Kidney (tissue), 22 donors: ENCODE measurements at places on chromosomes 1 and 21. TPM values are rescaled to one million over a fixed set of nuclear protein-coding genes. Genes with fewer than 3 reads are reported as not detected.

RNF186 gene
- 2.7 TPM for total RNA-seq

DNA sequence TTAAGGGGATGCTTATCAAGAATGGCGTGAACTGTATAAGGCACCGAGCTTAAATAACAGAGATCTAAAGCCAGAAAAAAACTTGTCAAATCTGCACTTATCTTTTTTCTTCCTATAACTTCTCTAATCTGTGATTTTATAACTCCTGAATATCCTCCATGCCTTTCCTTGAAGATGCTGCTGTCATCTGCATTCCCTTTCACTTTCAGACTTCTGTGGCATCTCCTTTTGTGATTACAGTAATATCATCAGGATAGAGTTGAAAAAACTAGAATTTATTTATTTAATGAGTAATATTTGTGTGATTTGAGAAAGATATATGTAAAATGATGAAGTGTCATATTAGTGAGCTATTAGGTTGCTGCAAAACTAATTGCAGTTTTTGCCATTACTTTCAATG is 357.8 kb upstream of the PTBP2 start:
- H3K4me3 ChIP-seq = no peak overlapping the region
- H3K4me1 ChIP-seq = no peaks in the 10 kb centered on the region
- H3K36me3 ChIP-seq = no peaks in the 10 kb centered on the region
- no peak overlapping the region for H3K27ac ChIP-seq
- H3K27me3 ChIP-seq = no peaks in the 10 kb centered on the region

GRCh38 chr1:119731060-119731459 is 19.3 kb downstream of the PHGDH start:
- no peaks in the 10 kb centered on the region for H3K36me3 ChIP-seq
- no peak overlapping the region for H3K4me3 ChIP-seq
- no peak overlapping the region for H3K27ac ChIP-seq
- DNase-seq = no peak

DNA sequence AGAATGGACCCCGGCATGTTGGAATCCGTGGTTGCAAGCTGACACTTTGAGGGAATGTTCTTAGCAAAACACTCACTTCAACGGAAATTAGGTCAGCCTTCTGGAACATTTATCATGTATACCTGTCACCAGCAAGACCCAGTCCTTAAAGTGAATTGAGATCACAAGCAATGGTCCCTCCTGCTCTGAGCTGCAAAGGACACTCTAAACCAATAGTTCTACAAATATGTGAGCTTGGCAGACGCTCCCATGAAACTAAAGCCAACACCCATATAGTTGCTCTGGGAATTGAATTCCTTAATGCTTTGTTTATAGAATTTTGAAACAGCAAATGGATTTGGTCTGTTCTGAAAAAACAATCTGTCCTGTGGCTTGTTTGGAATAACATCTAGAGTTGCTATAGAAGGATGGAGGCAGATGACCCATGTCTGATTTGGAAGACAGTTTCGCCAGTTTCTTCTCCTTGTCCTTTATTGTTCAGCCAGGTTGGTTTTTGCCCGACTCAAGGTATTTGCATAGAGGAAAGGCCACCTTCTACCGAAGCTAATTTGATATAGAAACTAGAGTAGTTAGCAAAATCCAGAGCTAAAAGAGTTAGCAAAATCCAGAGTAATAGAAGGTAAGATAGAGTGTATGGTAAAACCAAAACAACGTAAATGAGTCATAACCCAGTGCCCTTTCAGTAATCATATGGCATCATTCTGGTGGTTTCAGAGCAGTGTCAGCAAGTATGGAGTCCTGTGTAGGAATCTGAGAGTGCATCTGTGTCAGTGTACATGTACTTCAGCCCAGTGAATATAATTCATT is 236.2 kb downstream of the NFIA start:
- H3K27ac ChIP-seq = peak overlapping the region; percentile 49
- no peak for DNase-seq
- H3K4me1 ChIP-seq = peaks cover 5% of the 10 kb centered on the region
- H3K27me3 ChIP-seq = no peaks in the 10 kb centered on the region
- peak overlapping the region; percentile 0 for H3K4me3 ChIP-seq

DNA sequence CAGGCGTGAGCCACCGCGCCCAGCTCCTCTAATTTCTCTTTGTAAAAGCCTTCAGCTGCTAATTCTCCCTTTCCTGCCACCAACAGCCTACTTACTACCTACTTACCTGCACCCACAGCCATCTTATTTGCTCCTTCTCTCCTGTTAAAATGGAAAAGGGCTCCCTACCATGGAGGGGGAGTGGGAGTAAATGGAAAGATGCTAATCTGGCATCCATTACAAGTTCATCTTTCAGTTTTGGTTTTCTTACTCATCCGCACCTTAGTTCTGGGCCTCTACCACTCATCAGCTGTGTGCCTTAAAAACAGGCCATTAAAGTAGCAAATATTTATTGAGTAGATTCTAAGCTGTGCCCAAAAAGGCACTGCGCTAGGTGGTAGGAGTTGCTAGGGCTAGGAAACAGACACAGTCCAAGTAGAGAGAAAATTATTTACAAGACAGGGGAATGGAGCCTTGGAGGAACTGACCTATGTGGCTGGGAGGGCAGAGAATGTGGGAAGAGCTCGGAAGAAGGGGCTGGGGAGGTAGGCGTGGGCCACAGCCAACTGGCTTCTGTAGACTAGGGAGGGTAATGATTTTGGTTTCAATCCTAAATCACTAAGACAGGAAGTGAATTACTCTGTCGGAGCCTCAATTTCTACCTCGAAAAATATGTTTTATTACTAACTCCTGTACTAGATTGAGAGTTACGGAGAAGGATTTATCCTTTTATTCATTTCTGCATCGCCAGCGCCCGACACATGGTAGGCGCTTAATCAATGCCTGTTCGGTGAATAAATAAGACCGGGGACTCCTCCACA is 685 bp upstream of the DDI2 start:
- peaks cover 9% of the 10 kb centered on the region for H3K4me1 ChIP-seq
- peak overlapping the region; percentile 86 for H3K27ac ChIP-seq
- H3K27me3 ChIP-seq = no peaks in the 10 kb centered on the region
- peak overlapping the region; percentile 71 for H3K4me3 ChIP-seq

TMPRSS15 gene
- not detected for total RNA-seq

GRCh38 chr21:37224861-37225839 is 42.0 kb downstream of the VPS26C start:
- H3K27ac ChIP-seq = no peak overlapping the region
- peaks cover 7% of the 10 kb centered on the region for H3K4me1 ChIP-seq
- no peak for DNase-seq
- no peaks in the 10 kb centered on the region for H3K27me3 ChIP-seq
- peaks cover 24% of the 10 kb centered on the region for H3K36me3 ChIP-seq

DNA sequence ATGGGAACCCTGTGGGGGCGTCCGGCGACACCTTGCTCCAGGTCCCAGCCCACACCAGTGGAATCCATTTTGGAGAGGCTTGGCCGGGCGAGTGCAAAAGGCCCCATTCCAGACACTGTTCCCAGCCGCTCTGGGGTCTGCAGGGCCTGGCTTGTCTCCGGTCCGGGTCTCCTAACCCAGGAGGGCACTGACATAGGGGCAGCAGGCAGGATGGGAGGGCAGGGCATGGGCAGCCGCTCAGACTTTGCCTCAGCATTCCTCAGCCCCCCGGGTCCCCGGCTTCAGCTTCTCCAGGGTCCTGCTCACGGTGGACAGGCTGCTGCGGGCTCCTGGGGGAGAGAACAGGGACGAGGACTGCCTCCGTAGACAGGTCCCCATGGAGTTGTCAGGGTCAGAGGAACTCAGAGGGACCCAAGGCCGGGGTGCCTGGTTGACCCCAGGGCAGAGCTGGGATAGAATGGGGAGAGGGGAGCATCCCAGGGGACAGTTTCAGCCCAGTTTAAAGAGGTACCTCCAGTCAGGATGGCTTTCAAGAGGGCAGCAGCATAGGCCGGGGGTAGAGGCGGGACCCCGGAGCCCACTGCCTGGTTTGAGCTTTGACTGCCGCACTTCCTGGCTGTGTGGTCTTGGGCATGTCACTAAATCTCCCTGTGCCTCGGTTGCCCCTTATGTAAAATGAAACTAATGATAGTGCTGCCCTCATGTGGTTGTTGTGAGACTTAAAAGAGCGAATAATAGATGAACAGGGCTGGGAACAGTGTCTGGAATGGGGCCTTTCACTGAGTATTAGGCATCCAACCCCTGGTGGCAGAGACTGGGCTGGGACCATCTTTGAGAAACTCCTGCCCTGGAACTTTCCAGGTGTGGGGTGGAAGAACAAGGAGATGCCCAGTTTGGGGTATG is 3.7 kb downstream of the KNCN start:
- no peak overlapping the region for H3K4me3 ChIP-seq
- H3K36me3 ChIP-seq = no peaks in the 10 kb centered on the region
- no peaks in the 10 kb centered on the region for H3K4me1 ChIP-seq
- peaks cover 8% of the 10 kb centered on the region for H3K27me3 ChIP-seq
- DNase-seq = no peak

ZNF672 gene
- 28.6 TPM for total RNA-seq

FCGR1A gene
- 18.0 TPM for total RNA-seq

GRCh38 chr1:98988904-98989555 is 15.6 kb downstream of the PLPPR5 start:
- H3K36me3 ChIP-seq = no peaks in the 10 kb centered on the region
- no peak overlapping the region for H3K4me3 ChIP-seq
- DNase-seq = peak; percentile 50
- H3K27me3 ChIP-seq = no peaks in the 10 kb centered on the region
- H3K4me1 ChIP-seq = no peaks in the 10 kb centered on the region

TSPEAR gene
- 0.22 TPM for total RNA-seq

DNA sequence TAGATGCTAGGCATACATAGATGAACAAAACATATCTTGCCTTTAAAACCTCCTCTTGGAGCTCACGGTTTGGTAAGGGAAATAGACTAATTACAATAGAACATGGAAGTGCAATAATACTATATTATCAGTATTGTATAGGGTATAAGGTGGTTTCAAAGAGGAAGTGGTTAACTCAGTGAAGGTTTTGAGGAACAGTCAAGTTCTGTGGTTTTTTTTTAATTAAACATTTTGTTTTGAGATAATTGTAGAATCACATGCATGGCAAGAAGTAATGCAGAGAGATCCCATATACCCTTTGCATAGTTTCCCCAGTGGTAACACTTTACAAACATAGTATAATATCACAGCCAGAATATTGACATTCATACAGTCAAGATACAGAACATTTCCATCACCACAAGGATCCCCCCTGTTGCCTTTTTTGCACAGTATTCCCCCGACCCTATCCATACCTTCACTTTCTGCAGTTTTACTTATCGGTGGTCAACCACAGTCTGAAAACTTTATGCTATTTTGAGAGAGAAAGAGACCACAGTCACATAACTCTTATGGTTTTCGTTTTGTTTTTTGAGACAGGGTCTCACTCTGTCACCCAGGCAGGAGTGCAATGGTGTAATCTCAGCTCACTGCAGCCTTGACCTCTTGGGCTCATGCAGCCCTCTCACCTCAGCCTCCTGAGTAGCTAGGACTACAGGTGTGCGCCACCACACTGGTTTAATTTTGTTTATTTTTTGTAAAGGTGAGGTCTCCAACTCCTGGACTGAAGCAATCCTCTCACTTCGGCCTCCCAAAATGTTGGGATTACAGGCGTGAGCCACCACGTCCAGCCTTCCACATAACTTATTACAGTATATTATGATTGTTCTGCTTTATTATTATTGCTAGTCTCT is 60.5 kb upstream of the KIAA1614 start:
- H3K27me3 ChIP-seq = no peaks in the 10 kb centered on the region
- no peak for DNase-seq
- no peak overlapping the region for H3K4me3 ChIP-seq

AMY1C gene
- total RNA-seq = not detected

DNA sequence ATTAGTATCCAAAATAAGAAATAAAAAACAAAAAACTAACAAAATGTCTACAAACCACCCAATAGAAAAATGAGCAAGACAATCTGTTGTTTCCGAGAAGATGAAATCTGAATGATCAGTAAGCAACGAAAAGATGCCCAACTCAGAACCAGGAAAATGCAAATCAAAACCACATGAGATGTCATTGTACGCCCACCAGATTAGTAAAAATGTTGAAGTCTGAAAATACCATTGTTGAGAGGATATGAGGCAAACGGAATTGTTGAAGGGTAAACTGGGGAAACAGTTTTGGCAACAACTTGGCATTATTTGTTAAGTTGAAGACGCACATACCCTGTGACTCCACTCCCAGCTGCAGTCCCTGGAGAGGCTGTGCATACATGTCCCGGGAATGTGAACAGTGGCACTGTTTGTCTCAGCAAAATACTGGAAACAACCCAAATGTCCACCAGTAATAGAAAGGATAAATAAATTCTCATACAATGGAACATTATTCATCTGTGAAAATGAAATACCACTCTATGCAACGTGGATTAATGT is 10.6 kb downstream of the ZBTB17 start:
- no peaks in the 10 kb centered on the region for H3K27me3 ChIP-seq
- peaks cover 2% of the 10 kb centered on the region for H3K4me1 ChIP-seq
- H3K36me3 ChIP-seq = no peaks in the 10 kb centered on the region
- H3K4me3 ChIP-seq = no peak overlapping the region

- no peak overlapping the region for H3K27ac ChIP-seq
- H3K4me3 ChIP-seq = no peak overlapping the region
- DNase-seq = no peak
These were observed 10.6 kb downstream of the FMO1 start for GRCh38 chr1:171258943-171259342.

SERPINC1 gene
- total RNA-seq = 0.41 TPM

- H3K27ac ChIP-seq = no peak overlapping the region
- no peaks in the 10 kb centered on the region for H3K27me3 ChIP-seq
- H3K36me3 ChIP-seq = no peaks in the 10 kb centered on the region
- H3K4me3 ChIP-seq = no peak overlapping the region
- DNase-seq = no peak
These were observed 7.4 kb upstream of the EDEM3 start for GRCh38 chr1:184761969-184762485.

- no peak overlapping the region for H3K27ac ChIP-seq
- no peak for DNase-seq
- H3K36me3 ChIP-seq = no peaks in the 10 kb centered on the region
- H3K27me3 ChIP-seq = no peaks in the 10 kb centered on the region
These were observed 201.8 kb upstream of the BRINP3 start for GRCh38 chr1:190679454-190679853.

GRCh38 chr1:183019860-183020259 is 3.4 kb upstream of the LAMC1 start:
- H3K4me1 ChIP-seq = no peaks in the 10 kb centered on the region
- no peaks in the 10 kb centered on the region for H3K36me3 ChIP-seq

DNA sequence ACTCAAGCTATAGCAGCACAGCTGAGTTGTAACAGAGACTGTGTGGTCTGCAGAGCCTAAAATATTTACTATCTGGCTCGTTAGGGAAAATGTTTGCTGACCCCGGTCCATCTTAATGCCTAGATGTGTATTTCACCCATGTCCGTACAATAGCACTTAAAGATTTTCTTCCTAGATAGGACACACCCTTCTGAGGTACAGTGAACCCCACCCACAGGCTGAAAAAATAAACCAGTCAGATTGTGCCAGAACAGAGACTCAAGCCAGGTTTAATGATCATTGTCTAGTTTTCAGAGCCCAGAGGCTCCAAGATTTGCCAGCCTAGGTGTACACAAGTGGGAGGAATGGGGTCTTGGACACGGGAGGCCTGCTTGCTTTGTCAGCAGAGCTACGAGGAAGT is 5.6 kb downstream of the AMIGO1 start:
- no peaks in the 10 kb centered on the region for H3K36me3 ChIP-seq
- no peaks in the 10 kb centered on the region for H3K27me3 ChIP-seq
- H3K27ac ChIP-seq = no peak overlapping the region
- no peak for DNase-seq
